Glutamatergic neuron (in vitro differentiated cells): ENCODE measurements at places on chromosomes 1 and 21. TPM values are rescaled to one million over a fixed set of nuclear protein-coding genes. Genes with fewer than 3 reads are reported as not detected.
A peak's percentile ranks its signal among the peaks of the same experiment; 100 is the strongest.

DNA sequence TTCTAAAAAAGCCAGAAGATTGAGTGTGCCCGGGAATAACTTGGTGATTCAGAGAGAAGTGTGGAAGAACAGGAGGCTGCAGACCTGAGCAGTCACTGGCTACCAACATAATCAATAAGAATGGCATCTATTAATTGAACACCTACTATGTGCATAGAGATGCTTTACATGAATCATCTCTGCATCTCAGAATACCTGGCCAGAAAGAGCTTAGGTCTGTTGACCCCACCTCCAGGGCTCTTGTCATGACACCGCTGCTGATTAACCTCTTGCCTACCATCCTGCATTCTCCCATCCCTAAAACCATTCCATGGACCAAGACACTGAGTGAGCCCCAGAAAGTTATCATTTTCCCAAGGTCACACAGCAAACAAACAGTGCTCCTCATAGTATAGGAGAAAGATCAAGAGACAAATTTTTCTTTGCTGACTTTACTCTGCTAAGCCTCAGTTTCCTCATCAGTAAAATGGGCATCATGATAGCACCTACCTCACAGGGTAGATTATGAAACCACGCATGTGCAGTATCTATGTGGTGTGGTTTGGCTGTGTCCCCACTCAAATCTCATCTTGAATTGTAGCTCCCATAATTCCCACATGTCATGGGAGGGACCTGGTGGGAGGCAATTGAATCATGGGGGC, 16.3 kb upstream of the PINK1 start:
- H3K4me1 ChIP-seq: no peaks in the 10 kb centered on the region
- no peak overlapping the region for H3K4me3 ChIP-seq
- DNase-seq: no peak

- no peak overlapping the region for H3K27ac ChIP-seq
- H3K27me3 ChIP-seq: peaks cover 10% of the 10 kb centered on the region
- H3K4me1 ChIP-seq: peaks cover 6% of the 10 kb centered on the region
- H3K36me3 ChIP-seq: no peaks in the 10 kb centered on the region
- no peak for DNase-seq
- no peak overlapping the region for H3K4me3 ChIP-seq
Measured at GRCh38 chr1:244603498-244603897, 49.4 kb upstream of the DESI2 start.

DNA sequence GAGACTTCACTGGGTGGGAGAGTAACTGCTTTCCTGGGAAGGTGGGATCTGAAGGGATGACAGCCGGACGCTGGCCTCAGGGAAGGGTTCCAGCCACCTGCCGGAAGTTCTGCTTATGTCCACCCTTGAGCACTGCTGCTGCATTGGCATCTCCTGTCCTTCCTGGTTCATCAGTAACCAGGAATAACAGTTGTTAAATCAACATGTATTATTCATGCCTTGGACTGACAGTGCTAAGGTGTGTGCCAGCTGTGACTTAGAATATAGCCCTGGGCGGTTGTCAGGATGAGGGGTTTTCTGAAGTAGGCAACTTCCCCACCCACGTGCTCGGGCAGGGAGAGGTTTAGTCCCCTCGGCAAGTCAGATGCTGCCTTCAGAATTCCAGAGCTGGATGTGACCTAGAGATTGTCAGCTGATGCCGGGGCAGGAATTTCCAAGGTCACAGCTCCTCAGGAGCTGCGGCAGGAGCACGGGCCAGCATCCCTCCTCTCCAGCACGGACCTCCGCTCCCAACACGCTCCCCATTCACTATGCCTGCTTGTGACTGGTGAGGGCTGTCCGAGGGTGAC, 17.9 kb downstream of the CLDN14 start:
- peaks cover 3% of the 10 kb centered on the region for H3K27me3 ChIP-seq
- H3K4me1 ChIP-seq: peaks cover 4% of the 10 kb centered on the region
- H3K27ac ChIP-seq: no peak overlapping the region
- no peak for DNase-seq

- DNase-seq: no peak
- no peaks in the 10 kb centered on the region for H3K36me3 ChIP-seq
- H3K4me1 ChIP-seq: no peaks in the 10 kb centered on the region
- H3K27ac ChIP-seq: no peak overlapping the region
- no peaks in the 10 kb centered on the region for H3K27me3 ChIP-seq
Measured at GRCh38 chr21:30189773-30190172, 23.2 kb upstream of the CLDN17 start.

- no peak overlapping the region for H3K27ac ChIP-seq
- H3K4me3 ChIP-seq: no peak overlapping the region
- H3K4me1 ChIP-seq: peaks cover 12% of the 10 kb centered on the region
- H3K36me3 ChIP-seq: no peaks in the 10 kb centered on the region
- DNase-seq: no peak
Measured at GRCh38 chr21:17435565-17436543, 77.0 kb upstream of the CXADR start.

GRCh38 chr1:31757204-31757679, 6.9 kb downstream of the ADGRB2 start:
- DNase-seq: no peak
- H3K36me3 ChIP-seq: no peaks in the 10 kb centered on the region
- no peak overlapping the region for H3K27ac ChIP-seq
- no peak overlapping the region for H3K4me3 ChIP-seq

GRCh38 chr1:209008586-209008985, 574.9 kb upstream of the CAMK1G start:
- H3K4me1 ChIP-seq: no peaks in the 10 kb centered on the region
- H3K27me3 ChIP-seq: no peaks in the 10 kb centered on the region
- no peaks in the 10 kb centered on the region for H3K36me3 ChIP-seq
- no peak for DNase-seq
- H3K27ac ChIP-seq: no peak overlapping the region

DNA sequence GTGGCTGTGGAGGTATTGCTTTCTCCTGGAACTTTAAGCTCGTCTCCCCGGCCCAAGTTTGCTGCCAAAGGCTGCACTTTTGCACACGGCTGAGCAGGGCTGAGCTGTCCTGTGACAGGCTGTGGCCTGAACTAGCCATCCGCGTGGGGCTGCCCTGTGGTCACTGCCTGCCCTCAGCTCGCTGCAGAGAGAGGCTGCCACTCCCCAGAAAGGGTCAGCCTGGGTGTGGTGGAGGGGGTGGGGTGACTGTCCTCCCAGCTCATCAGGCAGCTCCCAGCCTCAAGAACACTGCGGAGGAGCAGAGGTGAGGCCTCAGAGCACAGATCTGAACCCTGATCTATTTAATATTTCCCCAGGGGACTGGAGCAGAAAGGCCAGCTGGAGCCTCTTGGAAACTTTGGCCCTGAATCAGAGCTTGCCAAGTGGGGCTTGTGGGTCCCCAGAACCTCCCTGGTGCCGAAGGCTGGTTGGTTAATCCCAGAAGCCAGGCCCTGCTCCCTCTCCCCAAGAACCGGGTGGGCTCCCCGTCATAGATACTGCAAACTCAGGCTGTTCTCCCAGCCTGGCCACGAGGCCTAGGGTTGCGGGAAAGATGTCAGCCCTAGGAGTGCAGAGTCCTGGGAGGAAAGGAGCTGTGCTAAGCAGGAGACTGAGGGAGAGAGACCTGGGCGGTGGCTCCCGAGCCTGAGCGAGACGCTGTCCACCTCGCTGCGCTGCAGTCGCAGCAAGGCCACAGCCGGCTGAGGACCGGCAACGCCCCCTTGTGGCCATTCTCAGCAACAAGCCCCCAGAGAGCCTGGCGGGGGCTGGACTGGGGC, 125.1 kb upstream of the IPO9 start:
- peaks cover 50% of the 10 kb centered on the region for H3K4me1 ChIP-seq
- peak; percentile 94 for DNase-seq
- H3K27ac ChIP-seq: peak overlapping the region; percentile 97
- H3K36me3 ChIP-seq: no peaks in the 10 kb centered on the region
- H3K4me3 ChIP-seq: peak overlapping the region; percentile 83

DNA sequence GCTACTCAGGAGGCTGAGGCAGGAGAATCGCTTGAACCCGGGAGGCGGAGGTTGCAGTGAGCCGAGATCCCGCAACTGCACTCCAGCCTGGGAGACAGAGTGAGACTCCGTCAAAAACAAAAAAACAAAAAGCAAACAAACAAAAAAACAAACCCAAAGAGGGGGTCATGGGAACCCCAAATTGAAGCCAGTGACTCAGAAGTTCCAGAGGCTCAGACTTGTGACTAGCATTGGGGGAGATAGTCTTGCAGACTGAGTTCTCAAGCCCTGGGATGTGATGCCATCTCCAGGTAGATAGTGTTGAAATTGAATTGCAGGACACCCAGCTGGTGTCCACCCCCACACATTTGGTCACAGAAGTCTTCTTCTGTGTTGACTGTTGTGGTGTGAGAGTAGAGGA, 24.9 kb upstream of the ENO1 start:
- H3K27ac ChIP-seq: no peak overlapping the region
- H3K4me3 ChIP-seq: no peak overlapping the region
- no peaks in the 10 kb centered on the region for H3K36me3 ChIP-seq
- peaks cover 2% of the 10 kb centered on the region for H3K27me3 ChIP-seq

DNA sequence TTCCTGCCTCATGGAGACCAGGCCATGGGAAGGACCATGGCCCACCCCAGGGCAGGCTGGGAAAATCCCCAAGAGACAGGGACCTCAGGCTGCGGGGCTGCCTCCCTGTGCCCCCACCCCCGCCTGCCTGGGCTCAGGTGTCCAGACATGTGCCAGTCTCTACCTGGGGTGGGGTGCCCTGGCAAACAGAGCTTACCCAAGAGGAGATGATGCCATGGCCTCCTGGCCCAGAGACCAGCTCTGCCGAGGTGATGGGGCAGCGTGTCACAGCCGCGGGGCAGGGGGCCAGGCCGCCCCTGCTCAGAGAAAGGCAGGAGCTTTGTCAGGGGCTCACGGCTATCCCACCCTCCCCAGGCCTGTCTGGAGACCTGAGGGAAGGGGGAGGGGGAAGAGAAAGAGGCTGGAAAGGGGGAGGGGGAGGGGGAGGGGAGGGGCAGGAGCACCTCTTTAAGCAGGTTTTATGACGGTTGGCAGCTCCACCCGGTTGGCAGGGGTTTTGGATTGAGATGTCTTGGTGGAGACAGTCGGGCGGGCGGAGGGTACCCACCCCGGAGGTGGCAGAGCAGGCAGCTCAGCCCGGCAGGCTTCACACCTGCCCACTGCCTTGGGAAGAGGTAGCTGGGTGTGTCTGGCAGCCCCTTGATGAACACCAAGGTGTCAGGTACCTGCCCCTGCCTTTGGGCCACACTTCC, 101.5 kb upstream of the IFFO2 start:
- H3K27me3 ChIP-seq: peaks cover 14% of the 10 kb centered on the region
- peaks cover 3% of the 10 kb centered on the region for H3K4me1 ChIP-seq
- no peak overlapping the region for H3K27ac ChIP-seq
- peaks cover 6% of the 10 kb centered on the region for H3K36me3 ChIP-seq

DNA sequence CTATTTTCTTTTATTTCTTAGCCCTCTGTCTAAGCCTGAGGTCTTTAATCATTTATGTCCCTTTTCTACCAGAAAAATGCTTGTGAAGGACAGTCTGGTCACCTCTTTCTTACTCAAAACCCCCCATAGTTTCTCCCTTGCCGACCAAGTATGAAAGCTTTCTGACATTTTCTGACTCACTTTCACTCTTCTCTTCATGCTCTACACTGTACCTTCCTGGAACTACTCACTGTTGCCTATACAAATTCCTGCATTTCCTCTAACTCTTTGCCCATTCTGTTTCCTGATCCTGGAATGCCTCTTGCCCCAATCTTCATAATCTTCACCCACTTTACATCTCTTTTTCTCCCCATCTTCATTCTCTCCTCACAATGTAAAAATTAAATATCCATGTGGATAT, 380.0 kb downstream of the HHIPL2 start:
- H3K36me3 ChIP-seq: peaks cover 20% of the 10 kb centered on the region
- no peak overlapping the region for H3K4me3 ChIP-seq
- H3K27ac ChIP-seq: no peak overlapping the region

S100PBP gene
- total RNA-seq: 40.1 TPM

ZBTB7B gene
- 8.1 TPM for total RNA-seq

RNU1-4 gene
- total RNA-seq: 3,598 TPM

PEAR1 gene
- total RNA-seq: 1.2 TPM

CEP104 gene
- total RNA-seq: 102 TPM

BRINP3 gene
- total RNA-seq: not detected

RNF186 gene
- total RNA-seq: not detected

MIXL1 gene
- total RNA-seq: 0.54 TPM

TNFRSF9 gene
- 0.15 TPM for total RNA-seq

REN gene
- not detected for total RNA-seq

CELA3A gene
- not detected for total RNA-seq
